NCI-H1417 treated with DMSO at 0.1 percent for 48 hours (cell line): ENCODE measurements at places on chromosomes 1 and 21.
A peak's percentile ranks its signal among the peaks of the same experiment; 100 is the strongest.

DNA sequence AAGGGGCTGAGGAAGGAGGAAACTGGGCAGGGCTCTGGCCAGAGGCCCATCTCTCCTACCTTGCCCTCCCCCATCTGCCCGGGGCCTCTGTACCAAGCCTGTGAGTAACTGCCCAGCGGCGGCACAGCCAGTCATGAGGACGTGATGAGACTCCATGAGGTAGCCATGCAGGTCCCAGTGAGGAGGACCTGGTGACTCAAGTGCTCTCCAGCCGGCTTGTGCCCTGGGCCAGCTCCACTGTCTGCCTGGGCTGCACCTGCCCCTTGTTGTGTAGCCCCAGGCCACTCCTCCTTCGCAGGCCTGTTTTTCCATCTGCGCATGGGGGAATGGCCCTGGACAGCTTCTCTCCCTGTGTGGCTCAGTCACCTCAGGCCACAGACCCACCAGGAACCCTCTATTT is 42.0 kb upstream of the PADI1 start:
- DNase-seq, result no peak

DNA sequence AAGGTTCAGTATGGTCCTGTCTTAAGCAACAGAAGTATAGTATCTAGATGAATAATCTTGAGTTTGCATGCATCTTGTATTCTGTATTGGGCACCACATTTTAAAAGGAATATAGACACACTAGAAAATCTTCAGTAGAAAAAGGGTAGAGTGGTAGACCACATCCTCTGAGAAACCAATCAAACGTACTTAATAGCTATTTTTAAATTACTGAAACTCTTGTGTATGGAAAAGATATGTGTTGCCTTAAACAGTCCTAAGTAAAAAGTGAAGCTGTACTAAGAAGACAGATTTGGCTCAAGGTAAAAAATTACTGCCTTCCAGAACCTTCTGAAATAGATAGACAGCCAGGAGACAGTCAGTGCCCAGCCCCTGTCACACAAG is 3.1 kb downstream of the CTXND2 start:
- DNase-seq, result no peak

DNA sequence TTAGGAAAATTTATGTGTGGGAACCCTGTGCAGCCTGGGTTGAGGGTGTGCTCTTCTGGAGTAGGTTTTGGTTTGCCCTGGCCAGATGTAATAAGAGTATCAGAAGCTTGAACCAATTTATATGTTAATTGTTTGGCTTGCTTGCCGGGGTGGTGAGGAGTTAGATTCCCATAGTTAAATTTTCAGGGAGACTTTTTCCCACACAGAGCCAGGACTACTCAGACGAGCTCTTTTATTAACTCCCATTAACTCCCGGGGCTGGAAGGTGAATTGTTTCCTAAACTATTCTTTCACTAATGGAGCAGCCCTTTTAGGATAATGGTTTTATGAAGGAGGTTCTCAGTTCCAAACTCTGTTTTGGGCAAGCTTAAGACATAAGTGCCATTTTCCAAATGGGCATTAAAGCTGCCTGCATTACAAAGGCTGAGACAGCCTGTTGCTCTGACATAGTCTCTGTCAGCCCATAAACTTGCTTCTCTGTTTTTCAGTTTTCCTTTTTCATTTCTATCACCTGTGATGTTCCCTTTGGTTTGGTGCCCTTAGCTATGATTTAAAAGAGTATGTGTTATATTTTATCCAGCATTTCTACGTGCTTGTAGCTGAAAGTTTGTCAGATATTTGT is 18.0 kb upstream of the RAB3GAP2 start:
- DNase-seq, result no peak

- DNase-seq, result no peak
Observed at GRCh38 chr1:213657879-213658278, 329.9 kb upstream of the PROX1 start.

GRCh38 chr1:230268371-230269170 is 157.6 kb downstream of the PGBD5 start:
- DNase-seq, result peak; percentile 14
